CD14-positive monocyte (primary cell): ENCODE measurements at places on chromosomes 1 and 21.
A peak's percentile ranks its signal among the peaks of the same experiment; 100 is the strongest.

DNA sequence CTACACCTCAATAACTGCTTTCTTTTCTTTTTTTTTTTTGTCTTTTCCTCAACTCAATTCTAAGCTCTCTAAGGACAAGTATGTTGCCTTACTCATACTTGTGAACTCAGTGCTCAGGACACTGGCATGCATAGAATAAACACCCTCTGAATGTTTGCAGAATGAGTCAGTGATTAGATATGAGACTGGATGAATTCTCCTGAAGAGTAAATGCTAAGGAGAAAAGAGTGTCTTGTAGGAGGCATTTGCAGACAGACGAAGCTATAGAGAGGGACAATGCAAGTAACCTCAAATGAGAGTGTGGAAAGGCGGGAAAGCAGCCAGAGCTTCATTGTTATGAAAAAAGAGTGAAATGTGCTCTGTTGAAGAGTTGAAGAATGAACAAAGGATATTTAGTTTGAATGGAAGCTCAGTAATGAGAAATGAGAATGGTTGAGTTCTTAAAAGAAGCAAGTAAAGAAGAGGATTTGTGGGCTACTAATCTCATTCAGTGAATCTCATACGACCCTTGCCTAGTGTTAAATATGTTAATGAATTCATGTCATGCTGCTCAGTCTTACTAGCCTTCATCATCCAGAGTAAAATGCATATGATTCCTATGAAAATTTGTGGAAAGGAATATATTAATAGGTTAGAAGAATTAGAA is 166.1 kb upstream of the DPYD start:
- DNase-seq = no peak

GRCh38 chr1:21936366-21937031 is 611 bp downstream of the HSPG2 start:
- no peak for DNase-seq

DNA sequence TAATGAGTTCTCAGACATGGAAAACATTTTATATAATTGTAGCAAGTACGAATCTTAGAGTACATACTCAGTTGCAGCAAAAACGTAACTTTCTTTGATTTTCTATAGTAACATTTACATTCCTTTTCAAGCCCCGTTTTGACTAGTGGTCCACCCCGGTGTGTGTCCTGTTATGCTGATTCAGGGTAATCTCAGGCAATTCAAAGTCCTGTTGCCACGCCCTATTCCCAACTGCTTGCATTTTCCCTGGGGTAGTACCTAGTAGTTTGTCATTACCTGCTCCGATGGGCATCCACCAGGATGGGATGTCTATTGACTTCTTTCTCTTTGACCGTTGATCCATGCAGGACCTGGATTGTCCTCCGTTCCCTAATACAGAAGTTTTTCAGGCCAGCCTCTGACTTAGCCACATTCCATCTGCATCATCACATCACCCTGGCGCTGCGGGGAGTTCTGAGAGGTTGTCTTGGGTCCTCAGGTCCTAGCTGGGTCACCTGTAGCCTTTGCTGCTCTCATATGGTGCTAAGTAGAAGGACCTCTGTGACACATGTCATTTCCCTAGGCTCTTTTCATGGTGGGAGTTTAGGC is 15.0 kb upstream of the FCAMR start:
- no peak for DNase-seq

GRCh38 chr1:93177991-93178390 is 2.2 kb downstream of the TMED5 start:
- no peak for DNase-seq

- DNase-seq = no peak
Measured at GRCh38 chr1:209786146-209786545, 1.8 kb upstream of the C1orf74 start.

- no peak for DNase-seq
Measured at GRCh38 chr1:15189692-15190370, 36.3 kb downstream of the TMEM51 start.

DNA sequence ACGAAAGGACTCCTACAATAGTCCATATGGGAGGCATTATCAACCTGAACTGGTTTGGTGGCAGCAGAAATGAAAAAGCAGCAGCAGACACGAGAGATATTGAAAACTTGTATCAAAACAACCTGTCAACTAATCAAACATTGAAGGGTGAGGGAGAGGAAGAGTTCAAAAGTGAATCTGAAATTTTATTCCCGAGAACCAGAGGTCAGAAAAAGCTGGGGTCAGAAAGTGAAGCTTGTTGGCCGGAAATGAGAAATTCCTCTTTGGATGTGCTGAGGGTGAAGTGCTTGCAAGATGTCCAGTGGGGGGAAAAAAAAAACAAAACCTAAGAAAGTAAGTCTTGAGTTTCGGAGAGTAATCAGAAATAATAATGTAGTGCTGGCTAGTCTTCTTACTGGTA is 1.9 kb upstream of the C4BPA start:
- no peak for DNase-seq

- DNase-seq = no peak
Measured at GRCh38 chr1:226401355-226402303, 6.3 kb downstream of the PARP1 start.

DNA sequence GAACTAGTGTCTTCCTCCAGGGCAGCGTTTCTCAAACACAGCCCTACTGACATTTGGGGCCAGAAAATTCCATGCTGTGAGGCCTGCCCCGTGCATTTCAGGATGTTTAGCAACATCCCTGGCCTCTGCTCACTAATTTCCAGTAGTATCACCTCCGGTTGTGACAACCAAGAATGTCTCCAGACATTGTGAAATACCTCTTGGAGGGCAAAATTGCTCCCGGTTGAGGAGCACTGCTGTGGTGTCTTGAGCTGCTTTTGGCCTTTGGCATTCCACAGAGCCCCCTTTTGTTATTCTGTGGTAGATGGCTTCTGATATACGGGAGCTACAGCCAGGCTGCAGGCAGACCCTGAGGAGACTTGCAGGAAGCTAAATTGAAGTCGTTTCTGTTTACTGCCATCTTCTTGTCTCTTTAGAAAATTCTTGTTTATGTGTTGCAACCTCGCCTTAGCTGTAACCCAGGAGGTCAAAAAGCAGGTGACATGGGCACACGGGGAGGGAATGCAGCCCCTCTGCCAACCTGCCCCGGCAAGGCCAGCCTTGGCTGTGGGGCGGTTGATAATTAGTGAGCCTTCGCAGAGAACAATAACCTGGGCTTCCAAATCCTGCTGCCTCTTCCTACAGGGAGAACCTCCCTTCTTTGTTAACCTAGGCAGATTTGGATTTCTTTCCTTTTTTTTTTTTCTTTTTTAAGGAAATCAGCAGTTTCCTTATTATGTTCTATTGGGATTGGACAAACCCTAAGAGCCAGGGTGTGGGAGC is 74.7 kb upstream of the AKT3 start:
- DNase-seq = peak; percentile 20

DNA sequence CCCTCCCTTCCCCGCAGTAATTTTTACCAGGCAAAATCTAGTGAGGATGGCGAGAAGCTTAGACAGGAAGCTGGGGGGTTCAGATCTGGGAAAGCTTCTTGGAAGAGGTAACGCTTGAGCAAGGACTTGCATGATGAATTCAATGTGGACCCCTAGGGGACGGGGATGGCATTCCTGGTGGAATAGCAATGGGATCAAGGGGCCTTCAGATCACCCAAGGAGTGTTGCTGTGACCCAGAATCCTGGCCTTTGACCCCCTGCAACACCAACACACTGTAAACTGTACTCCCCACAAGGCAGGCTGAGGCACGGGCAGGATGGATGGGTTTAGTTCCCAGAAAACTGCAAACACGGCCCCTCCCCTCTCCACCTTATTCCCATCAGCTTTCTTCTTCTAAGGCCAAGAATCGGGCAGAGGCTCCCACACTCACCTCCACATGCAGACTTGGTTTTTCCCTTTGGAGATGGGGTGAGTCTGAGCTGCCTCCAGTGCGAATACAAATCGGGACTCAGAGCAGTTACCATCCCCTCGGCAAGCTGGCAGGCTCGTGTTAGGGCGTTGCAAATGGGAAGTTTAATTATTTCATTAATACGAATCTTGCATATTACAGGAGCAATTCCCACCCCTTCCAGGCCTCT is 20.1 kb downstream of the DISP3 start:
- DNase-seq = no peak

DNA sequence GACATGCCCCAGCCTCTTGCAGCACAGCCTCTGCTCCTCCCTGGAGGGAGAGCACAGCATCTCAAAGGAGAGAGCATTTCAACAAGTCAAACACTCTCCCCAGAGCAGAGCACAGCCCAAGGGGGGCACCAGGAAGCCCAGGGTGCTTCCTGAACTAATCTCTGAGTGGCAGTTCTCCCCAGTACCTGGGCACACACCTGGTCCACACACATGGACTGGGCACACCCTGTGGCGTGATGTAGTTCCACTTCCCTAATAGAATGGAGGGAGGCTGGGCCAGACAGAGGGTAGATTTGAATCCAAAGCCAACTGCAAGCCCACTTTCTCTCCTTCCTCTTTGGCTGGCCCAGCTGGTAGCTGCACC is 55.5 kb downstream of the CD46 start:
- DNase-seq = no peak

- DNase-seq = no peak
Measured at GRCh38 chr1:55276671-55277376, 61.7 kb upstream of the USP24 start.

GRCh38 chr1:42936309-42937078 is 22.2 kb downstream of the SLC2A1 start:
- DNase-seq = peak; percentile 70

- no peak for DNase-seq
Measured at GRCh38 chr1:207815466-207815865, 63.6 kb downstream of the CD46 start.

DNA sequence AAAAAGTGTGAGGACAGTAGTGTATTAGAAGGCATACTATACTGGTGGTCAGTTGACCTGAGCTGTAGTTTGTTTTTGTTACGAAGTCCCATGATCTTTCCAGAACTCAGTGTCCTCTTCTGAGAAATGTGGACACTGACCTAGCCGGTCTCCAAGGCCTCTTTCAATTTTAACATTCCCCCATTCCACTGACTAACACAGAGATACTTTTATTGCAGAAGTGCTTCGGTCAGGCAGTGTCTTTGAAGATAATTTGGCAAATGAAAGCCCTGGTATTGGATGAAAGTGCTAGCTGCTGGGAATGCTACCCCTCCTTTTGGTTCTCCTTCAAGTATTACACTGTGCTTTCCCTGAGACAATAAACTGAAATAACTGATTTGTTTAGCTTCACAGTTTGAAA is 89.4 kb downstream of the LMO4 start:
- no peak for DNase-seq

GRCh38 chr1:210251680-210252490 is 19.3 kb downstream of the SERTAD4 start:
- DNase-seq = no peak

GRCh38 chr1:45833361-45833760 is 29.9 kb downstream of the MAST2 start:
- DNase-seq = no peak

- no peak for DNase-seq
Measured at GRCh38 chr1:187300081-187300480, 471.3 kb downstream of the PLA2G4A start.

DNA sequence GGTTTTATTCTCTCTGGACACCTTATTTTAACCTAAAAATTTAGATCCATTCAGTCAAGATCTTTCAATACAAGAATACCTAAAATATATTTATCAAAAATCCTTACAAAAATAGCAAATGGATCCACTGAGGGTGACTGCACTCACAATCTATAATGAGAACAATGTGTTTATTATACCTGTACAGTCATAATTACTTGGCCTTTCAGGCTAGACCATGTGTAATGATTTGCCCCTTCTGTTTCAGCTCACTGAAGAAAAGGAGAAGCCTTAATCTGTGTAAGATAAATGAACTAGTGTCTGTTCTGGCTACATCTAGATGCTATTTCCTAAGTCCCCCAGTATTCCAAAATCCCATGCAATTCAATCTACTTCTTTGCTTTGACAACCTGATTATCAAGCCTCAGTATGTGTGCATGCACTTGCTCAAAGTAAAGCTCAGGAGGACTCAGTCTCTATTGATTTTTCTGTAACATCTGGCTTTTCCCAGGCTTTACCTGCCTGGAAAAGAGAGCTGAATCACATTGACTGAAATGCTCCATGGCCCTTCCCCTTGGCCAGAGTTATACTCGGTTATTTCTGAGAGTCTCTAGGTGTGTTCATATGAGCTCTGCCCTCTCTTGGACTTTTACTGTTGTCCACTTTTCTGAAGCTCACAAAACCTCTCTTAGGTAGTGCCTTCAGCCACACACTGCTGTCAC is 27.6 kb downstream of the CRP start:
- DNase-seq = no peak

- no peak for DNase-seq
Measured at GRCh38 chr1:8937701-8938100, 8.0 kb upstream of the CA6 start.

- no peak for DNase-seq
Measured at GRCh38 chr1:3564921-3565831, 46.1 kb downstream of the MEGF6 start.

DNA sequence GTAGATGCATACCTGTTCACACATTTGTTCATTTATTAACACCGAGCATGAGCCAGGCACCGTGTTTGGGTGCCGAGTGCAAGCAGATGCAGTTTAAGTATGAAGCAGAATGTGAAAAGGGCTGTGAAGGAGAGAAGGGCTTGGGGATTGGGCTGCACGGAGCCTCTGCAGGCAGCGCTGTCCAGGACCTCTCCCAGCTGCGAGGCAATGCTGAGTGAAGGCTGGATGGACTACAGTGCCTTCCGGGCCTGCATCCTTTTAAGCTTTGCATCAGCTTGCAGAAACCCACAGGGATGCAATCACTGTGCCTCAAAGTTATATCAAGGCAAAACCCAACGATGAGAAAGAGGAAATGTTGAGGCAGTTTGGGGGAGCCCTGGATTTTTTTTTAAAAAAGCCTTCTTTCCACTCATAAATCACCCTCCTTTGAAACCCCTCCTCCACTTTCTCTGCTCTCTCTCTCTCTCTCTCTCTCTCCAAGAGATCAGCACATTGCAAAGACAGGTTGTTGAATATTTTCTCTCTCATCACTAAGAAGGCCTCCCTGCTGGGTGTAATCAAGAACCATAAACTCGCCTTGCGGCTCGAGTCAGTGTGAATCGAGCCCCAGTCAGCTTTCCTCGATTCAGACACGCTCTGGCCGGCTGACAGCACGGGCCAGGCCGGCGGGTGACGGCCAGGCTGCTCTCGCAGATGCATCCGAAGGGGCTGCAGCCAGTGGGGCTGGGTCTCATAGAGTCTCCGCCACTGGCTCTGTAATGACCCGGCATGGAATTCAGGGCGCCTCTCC is 89.2 kb upstream of the POU3F1 start:
- no peak for DNase-seq

- DNase-seq = no peak
Measured at GRCh38 chr1:25620211-25620610, 3.6 kb downstream of the MAN1C1 start.

- DNase-seq = no peak
Measured at GRCh38 chr1:172381946-172382345, 38.5 kb upstream of the C1orf105 start.

GRCh38 chr1:238752327-238752726 is 634.0 kb upstream of the CHRM3 start:
- DNase-seq = no peak

DNA sequence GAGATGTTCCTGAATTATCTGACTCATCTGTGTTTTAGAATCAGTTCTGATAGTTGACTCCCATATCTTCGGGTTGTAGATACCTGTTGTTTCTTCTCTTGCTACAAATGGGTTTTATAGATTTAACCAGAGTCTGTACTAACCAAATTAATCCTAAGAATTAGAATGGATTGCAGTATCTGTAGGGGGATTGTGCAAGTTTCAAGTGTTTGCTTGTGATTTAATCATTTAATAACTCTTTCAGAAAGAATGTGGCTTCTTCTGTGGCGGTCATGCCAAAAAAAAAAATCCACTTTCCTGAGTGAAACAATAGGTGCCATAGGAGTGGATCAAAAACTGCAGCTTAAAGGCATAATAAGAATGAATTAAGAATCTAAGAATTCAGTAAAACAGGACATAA is 9.4 kb downstream of the IPO9 start:
- DNase-seq = no peak

- no peak for DNase-seq
Measured at GRCh38 chr21:44010429-44010828, 1.7 kb upstream of the TRAPPC10 start.
